IPS-NIHi11 (cell line): ENCODE measurements at places on chromosomes 16 and 17.

- peak; percentile 75 for DNase-seq
These were observed 2.5 kb downstream of the C1QTNF8 start for GRCh38 chr16:1093284-1094123.

DNA sequence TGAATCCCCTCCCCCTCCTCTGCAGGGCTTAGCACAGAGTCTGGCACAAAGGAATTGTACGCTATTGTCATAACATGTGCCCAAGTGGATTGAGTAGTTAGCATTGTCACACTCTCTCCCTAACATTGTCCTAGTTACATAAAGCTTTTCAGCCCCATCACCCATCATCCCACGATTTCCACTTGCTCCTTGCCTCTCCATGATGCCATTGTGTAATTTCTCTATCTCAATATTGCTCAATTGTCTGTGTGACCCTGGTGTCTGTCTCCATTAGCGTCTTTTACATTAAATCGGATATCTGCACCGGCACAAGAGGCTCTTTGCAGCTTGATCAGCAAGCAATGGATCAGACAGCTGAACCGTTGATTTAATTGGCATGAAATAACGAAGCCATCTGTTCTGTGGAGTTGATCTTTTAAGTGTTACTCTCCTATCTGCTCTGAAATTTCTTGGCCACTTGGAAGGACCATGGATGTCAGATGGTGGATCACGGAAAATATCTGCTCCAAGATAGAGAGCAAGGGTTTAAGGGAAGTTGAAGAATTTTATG is 77.0 kb upstream of the HS3ST4 start:
- no peak for DNase-seq

DNA sequence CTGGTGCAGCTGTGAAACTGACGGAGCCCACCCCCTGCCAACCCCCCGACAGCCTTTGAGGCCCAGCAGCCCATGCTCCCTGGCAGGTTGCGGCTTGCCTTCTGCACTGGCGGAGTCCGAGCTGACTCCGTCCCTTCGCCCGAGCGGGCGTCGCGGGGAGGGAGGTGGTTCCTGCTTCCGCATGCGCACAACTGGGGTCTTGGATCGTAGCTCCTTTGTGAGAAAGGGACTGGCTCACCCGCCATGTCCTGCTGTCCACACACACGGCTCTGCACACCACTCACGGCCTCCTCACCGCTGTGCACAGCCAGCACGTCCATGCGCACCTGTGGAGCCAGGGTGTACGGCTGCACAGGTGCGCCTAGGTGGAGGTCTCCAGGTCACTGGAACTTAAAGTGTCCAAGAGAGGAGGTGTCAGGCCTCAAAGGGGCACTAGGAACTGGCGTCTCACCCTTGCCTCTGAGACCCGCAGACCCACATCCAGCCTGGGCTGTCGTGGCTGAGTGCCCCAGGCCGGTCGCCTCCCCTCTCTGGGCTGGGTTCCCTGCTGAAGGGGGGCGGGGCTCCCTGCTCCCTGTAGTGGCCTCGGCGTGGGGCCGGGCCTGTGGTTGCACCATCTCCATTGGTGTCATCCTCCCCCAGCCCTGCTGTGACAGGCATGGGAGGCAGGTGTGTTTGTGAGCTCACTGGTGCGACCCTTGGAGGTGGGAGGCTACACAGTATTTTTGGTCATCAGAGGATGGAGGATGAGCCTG is 45.3 kb downstream of the JPH3 start:
- no peak for DNase-seq

GRCh38 chr17:47804461-47804860 is 17.1 kb downstream of the OSBPL7 start:
- no peak for DNase-seq

- no peak for DNase-seq
These were observed 41.8 kb downstream of the MYO18A start for GRCh38 chr17:29138184-29138955.

- no peak for DNase-seq
These were observed 295.7 kb upstream of the FOXF1 start for GRCh38 chr16:86214326-86215232.

DNA sequence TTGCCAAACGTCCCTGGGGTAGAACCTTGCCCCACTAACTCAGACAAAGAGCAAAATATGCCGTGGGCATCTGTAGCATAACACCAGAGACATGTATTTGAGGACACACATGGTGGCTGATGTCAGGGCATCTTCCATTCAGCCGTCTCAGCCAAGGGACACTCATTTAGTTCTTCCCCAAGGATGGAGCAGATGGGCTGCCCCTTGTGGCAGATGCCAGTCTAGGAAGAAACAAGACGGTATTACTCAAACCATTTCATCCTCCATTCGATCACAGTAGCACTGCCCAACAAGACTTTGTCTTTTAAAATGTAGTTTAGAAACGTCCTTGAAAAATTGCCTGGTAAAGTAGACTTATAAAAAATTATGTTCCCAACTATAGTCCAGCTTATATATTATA is 937.6 kb upstream of the EEF2KMT start:
- no peak for DNase-seq

DNA sequence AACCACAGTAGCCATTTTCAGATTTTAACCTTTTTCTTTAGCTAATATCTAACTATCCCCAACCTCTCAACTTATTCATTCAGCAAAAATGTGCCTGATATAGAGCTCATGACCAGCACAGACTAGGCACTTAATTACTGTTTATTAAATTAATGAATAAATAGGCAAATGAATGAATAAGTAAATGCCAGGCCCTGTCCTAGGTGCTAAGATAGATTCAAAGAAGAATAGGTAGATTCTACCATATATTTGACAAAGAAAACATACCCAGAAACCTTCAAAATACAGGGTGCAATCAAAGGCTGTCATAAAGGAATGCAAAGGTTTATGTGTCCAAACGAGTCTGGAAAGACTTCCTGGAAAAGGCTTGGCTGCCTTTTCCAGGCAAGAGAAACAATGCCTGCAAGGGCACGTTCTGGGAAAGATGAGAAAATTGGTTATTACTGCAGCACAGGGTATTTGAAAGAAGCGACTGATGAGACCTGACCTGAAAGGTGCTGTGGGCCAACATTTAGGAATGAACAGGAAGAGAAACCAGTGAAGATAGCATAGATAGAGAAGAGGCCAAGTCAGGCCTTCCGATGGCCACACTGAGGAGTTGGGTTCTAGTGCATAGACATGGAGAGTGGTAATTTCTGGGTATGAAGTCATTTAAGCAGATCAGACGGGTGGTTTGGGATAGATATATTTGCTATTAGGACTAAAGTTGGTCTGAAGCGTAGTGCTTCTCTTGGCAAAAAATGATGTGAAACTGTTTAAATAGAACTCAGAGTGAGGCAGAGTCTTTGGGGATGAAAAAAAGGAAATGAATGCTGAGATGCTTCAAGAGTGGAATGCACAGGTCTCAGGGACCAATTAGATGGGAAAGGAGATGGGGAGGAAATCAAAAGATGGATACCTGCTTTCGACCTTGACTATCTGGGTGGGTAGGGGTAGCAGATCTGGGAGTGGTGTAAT is 11.4 kb upstream of the CCL2 start:
- no peak for DNase-seq

DNA sequence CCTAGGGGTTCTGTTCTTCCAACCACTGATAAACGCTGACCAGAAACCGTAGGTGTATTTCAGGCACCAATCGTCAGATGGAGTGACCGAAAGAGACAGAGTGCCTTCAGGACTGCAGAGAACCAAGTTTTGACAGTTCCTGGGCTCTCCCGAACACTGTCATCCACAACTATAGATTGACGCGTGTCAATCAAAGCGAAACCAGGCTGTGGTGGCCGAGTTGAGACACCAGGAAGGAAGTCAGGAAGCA is 11.9 kb upstream of the AURKB start:
- DNase-seq: no peak
